GM12891 (cell line): ENCODE measurements at places on chromosomes 16 and 17.

DNA sequence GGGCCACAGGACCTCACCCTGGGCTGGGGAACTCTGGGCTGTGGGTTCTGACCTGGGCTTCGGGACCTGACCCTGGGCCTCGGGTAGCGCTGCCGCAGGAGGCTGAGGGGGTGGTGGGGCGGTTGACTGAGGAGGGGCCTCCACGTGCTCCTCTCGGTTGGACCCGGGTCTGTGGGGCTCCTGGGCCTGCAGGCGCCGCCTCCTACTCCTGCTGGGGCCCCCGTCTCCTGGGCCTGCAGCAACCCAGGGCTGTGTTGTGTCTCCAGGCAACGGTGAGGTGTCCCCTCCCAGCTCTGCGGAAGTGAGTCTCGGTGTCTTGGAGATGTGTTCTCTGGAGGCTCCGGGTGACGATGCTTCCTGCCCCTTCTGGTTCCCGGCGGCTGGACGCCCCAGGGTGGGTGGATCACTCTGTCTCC, 41.5 kb upstream of the GNG13 start:
- DNase-seq, result no peak

- no peak for DNase-seq
Measured at GRCh38 chr17:3688852-3689261, 7.1 kb downstream of the P2RX5 start.

DNA sequence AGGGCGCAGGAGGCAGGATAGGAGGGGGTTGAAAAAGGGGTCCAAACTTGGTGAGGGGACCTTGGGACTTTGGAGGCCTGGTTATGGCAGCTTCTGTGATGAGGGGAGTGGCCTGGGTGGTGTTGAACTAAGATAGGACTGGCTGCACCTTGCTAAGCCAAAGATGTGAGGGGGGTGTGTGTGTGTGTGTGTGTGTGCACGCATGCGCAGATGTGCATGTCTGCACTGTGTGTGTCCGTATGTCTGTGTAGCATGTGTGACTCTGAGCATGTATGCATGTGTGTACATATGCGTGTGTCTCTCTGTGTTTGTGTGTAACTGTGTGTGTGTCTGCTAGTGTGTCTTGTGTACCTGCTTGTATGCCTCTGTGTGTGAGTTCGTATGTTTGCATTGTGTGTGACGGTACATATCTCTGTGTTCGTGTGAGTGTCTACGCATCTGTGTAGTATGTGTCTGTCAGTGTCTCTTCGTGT, 4.1 kb downstream of the SLC16A5 start:
- DNase-seq, result no peak

DNA sequence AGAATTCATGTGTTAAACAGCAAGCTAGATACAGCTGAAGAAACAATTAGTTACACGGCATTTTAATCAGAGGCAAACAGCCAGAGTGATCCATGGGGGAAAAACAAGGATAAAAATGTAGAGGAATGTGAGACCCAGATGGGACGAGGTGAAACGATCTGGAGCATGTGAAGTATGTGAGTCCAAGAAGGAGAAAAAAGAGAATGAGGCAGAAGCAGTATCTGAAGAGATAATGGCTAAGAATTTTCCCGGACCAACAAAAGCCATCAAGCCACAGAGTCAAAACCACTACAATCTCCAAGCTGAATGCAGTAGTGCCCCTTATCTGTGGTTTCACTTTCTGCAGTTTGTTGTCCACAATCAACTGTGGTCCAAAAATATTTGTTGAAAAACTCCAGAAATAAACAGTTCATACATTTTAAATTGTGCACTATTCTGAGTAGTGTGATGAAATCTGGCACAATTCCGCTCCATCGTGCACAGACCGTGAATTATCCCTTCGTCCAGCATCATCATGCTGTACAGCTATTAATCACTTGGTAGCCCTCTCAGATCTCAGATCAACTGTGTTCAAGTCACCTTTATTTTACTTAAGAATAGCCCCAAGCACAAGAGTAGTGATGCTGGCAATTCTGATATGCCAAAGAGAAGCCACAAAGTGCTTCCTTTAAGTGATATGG, 18.8 kb downstream of the MYH10 start:
- no peak for DNase-seq

GRCh38 chr17:55413825-55414489, 7.7 kb downstream of the MMD start:
- no peak for DNase-seq

GRCh38 chr17:78232859-78233173, 1.4 kb downstream of the TMEM235 start:
- no peak for DNase-seq

GRCh38 chr17:68623811-68624210, 22.6 kb upstream of the FAM20A start:
- DNase-seq, result no peak

- DNase-seq, result no peak
Measured at GRCh38 chr16:70258946-70259345, 7.2 kb upstream of the EXOSC6 start.

- DNase-seq, result no peak
Measured at GRCh38 chr17:80836971-80837481, 154.6 kb upstream of the CHMP6 start.

DNA sequence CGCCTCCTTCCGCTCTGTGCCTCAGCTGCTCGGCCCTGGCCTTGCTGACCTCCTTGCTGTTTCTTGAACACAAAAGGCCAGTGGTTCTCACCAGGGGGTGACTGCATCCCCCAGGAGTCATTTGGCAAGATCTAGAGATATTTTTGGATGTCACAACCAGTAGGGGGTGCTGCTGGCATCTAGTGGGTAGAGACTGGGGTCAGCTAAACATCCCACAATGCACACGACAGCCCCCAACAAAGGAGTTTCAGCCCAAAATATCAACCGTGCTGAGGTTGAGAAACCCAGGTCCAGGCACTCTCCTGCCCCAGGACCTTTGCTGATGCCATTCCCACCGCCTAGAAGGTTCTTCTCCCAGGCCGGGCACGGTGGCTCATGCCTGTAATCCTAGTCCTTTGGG, 39.7 kb downstream of the ABCC6 start:
- no peak for DNase-seq
